Activated CD8-positive, alpha-beta T cell treated with anti-CD3 and anti-CD28 coated beads, Interleukin-2, amount 10 ng/mL, durations not matched to agents 7 days and 5 days (primary cell): ENCODE measurements at places on chromosomes 7 and 10.

GRCh38 chr7:16129431-16130110 lies 291.8 kb downstream of the CRPPA start:
- no peak for DNase-seq

DNA sequence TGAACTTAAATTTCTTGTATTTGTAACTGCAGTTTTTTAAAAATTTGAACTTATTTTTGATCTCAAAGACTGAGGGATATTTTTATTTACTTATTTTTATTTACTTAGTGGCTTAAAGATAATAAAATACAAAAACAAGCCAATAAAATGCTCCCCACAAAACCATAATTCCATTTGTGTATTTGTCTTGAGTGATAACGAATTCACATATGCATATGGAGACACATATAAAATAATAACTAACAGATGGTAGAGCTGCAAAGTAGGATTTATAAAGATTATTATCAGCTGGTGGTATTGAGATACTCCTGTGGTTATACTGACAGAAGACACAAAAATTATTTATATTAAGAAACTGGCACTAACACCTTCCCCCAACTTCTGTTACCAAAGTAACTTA lies 90.2 kb upstream of the RPA3 start:
- DNase-seq = no peak

DNA sequence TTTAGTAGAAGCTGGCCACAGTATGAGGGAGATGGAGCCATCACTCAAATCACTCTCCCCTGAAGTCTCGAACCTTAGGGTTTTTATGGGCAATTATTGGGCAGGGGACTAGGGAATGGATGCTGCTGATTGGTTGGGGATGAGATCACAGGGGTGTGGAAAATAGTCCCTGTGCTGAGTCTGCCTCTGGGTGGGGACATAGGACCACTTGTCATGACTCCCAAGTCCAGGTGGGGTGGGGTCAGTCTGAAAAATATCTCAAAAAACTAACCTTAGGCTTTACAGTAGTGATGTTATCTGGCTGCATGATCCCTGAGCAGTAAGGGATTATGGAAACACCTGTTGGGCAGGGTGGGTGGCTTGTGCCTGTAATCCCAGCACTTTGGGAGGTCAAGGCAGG lies 98.6 kb downstream of the XRCC2 start:
- no peak for DNase-seq

- no peak for DNase-seq
Observed at GRCh38 chr7:44391746-44392617, 66.6 kb upstream of the CAMK2B start.

GRCh38 chr7:128877756-128878120 lies 15.1 kb downstream of the ATP6V1F start:
- no peak for DNase-seq

- no peak for DNase-seq
Observed at GRCh38 chr10:31352436-31353226, 33.6 kb downstream of the ZEB1 start.
